ENCODE measurements at places on chromosomes 16 and 17.

DNA sequence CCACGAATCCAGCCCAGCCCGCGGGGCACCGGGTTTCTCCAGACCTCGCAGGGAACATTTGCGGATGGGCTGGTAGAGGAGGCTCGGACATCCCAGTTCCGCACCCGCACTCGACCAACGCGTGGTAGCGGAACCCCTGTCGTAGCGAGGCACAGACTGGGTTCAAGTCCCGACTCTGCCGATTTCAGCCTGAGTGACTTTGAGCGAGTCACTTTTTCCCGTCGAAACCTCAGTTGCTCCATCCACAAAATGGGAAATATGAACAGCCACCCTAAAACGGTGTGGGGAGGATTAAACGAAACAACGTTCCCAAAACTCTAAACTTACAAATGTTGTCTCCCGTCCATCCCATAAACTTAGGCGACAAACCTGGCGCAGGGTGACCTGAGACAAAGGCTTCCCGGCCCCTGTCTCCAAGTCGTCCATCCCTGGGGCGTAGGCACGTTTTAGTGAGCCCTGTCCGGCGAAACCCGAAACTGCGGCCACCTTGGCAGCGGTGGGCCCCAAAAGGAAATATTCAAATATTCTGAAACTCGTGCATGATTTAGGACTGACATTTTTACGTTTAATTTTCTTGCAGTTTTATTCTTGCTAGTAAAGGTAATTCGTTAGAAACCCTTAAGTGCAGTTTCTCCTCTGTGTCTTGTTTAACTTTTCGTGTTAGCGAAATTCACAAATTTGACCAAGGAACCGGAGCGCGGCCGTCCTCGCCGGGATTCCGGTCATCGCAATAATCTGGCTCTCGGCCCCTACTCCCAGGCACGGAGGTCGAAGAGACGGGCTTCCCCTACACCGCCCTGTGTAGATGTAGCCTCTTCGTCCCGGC lies 1.9 kb upstream of the MLLT6 start:
- no peak for DNase-seq

- no peak for DNase-seq
Measured at GRCh38 chr16:89695875-89696669, 5.4 kb downstream of the SPATA2L start.

DNA sequence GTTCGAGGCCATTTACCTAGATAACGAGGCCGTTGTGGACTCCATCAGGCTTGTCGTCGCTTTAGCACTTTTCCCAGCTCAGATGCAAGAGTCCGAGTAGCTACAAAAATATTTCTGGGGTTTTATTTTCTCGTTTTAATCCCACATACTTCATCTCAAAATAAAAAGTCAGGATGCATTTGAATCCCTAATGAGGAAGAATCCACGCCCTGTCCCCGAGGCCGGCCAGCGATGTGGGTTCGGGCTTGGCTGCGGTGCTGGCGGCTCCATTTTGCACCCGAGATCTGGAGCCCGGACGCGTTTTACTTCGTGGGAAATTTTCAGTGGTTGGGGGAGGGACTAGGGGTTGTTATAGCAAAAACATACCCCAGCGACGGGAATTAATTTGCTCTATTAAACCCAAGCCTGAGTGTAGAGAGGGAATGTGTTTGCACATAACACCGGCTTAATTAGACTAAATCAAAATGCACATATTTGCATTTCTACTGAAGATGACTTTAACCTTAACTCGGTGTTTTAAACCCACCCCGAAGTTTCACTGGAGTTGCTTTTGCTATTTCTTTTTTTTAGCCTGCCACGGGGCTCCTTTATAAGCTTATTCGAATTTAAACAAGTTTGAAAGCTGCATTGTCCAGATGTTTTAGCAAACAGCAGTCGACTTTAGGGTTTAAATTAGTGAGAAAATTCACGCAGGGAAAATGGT lies 4.8 kb downstream of the IRX5 start:
- no peak for DNase-seq

DNA sequence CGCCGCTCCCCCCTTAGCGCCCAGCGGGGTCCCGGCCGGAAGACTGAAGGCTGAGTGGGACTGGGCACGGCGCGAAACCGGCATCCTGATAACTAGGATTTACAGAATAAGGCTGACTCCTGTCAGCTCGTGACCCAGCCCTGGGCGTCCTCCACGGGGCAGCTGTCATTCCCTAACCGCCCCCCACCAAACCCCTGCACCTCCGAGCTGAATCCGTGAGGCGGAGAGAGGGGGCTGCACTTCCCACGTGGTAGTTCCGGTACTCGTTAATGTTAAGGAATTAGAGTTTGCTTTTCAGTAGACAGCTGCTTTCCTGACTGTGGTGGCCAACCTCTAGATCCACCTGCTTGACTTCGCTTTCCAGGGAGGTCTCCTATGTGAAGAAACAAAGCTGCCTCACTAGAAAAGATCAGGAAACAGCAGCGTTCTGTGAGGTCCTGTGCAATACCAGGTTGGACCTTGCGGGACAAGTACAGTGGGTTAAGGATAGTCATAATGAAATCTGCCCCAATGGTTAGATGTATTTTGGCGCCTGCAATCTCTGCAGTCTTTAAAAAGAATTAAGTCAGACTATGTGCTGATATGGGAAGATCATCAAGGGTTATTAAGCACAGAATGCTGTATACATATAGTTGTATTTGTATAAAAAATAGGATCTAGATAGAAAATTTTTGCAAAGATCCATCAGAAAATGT lies 1.1 kb upstream of the WBP2 start:
- DNase-seq, result no peak

DNA sequence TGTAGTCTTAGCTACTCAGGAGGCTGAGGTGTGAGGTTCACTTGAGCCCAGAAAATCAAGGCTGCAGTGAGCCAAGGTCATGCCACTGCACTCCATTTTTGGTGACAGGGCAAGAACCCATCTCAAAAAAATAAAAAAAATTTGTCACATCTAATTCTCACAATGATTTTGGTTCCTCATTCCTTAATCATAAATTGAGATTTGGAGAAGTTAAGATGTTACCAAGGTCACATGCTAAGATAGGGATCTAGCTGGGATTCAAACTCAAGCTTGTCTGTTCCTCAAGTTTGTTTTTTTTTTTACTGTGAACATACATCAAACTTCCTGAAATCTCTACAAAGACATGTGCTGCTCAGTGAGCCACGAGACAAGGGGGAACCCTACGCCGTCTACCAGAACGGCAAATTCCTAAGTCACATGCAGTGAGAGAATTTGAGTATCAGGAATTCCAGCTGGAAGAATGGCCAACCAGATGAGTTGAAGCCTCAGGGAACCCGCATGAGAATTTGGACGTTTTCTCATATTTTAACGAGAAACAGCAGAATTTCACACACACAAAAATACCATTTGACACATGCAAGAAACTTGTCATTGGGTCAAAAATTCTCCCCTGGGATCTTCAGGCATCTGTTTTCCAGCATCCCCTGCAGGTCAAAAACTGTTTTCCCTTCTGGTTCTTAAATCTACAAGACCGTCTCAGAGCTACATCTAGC lies 414.1 kb upstream of the GOT2 start:
- no peak for DNase-seq

DNA sequence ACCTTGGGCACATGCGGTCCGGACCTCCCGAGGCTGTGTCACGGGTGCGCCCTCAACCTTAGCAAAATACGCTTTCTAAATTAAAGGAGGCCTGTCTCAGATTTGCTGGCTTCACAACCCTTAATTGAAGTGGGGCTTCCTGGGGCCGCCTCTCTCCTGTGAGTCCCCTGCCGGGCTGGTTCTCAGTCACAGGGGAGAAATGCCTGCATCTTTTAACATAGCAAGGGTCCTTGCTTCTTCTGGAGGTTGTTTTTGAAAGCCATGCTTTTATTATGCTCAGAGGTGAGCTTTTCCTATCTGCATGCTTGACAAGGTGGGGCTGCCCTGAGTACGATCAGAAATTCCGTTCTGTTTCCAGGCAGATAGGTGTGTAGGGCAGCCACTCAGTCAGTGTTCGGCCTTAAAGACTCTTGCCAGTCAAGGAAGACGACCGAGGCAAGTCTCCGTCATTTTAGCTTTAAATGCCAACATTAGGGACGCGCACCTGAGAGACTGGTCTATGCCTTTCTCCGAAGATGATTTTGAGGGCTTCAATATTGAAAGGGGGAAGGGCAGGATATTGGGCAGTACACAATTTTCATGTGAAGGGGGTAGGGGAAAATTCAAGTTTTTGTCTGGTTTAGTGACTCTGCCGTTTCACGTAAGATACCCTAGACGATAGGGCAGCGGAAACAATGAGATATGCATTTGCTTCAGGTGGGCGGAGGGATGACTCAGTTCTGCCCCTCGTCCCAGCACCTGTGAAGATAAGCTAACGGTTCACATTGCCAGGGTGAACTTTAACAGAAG lies 5.5 kb upstream of the SLC7A5 start:
- no peak for DNase-seq

DNA sequence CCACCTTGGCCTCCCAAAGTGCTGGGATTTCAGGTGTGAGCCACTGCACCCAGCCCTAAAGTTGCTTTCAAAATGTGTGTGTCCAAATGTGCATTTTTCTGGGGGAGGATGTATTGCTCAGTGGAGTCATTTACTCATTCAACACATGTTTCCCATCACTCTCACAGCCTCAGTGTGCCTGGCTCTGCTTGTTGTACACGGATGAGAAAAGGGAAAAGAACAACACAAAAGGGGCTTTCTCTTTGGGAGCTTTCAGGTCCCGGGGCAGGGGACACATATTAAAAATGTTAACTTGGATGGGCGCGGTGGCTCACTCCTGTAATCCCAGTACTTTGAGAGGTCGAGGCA lies 1.7 kb upstream of the PPL start:
- peak; percentile 19 for DNase-seq

- DNase-seq, result no peak
Measured at GRCh38 chr17:10729334-10730193, at the start of gene TMEM220. Gene TMEM220 (minus strand): TSS chr17:10730023. CDS start chr17:10729851, 172 bp downstream.

- DNase-seq, result no peak
Measured at GRCh38 chr16:80718480-80719220, 85.7 kb downstream of the CDYL2 start.

DNA sequence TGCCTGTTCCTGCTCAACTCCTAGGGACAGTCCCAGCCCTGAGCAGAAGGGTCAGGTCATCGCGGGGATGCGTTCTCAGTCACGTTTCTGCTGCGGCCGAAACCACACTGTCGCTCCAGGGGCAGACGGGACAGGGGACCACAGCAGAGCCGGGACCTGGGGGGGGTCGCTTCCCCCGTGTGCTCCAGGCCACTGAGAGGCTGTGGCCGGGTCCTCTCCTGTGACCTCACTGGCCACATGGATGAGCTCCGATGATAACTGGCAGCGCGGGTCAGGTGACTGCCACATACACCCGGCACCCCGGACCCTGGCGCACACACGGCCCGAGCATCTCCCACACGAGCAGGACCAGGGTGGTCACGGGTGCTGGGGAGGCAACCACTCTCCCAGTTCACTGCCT lies 12.8 kb downstream of the GNPTG start:
- no peak for DNase-seq

GRCh38 chr17:28746611-28747050 lies 2.8 kb downstream of the TRAF4 start:
- peak; percentile 79 for DNase-seq

DNA sequence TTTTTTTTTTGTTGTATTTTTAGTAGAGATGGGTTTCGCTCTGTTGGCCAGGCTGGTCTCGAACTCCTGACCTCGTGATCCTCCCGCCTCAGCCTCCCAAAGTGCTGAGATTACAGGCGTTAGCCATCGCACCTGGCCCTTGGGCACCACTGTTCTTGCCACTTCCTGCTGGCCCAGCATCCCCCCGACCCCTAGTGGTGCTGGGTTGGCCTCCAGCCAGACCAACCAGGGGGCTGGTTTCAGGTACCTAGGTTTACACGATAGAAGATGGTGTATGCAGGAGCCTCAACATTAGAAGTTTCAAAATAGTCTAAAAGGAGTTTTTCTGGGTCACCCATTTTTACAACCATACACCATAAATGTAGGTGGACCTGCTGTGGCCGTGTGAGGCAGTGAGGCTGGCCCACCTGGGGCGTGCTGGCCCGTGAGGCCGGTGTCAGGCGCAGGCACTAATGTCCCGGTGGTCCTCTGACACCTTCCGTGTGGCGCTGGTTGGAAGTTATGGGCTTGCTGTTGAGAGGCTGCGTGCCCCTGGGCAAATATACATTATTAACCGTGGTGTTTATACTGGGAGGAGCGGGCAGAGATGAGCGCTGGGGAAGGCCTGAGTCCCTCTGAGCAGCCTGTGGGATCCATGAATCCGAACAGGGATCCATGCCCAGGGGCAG lies 43.5 kb downstream of the CFAP20 start:
- DNase-seq, result no peak

GRCh38 chr16:71499775-71500364 lies 10.7 kb upstream of the ZNF19 start:
- no peak for DNase-seq

DNA sequence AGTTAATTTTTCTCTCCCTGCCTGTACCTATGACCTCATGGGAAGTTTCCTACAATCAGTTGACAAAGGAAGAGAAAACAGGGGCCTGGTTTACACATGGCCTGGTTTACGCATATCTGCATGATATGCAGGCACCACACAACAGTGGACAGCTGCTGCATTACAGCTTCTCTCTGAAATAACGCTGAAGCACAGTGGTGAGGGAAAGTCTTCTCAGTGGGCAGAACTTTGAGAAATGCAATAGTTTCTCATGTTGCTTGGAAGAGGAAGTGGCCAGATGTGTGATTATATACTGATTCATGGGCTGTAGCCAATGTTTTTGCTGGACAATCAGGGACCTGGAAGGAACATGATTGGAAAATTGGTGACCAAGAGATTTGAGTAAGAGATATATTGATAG lies 324.1 kb upstream of the GOT2 start:
- DNase-seq, result no peak
